ENCODE measurements at places on chromosomes 16 and 17. TPM values are rescaled to one million over a fixed set of nuclear protein-coding genes. Genes with fewer than 3 reads are reported as not detected.

MYOCD gene
- not detected for total RNA-seq

CLEC18B gene
- 2.4 TPM for total RNA-seq

ICAM2 gene
- under 0.01 TPM for total RNA-seq

CCL15 gene
- not detected for total RNA-seq

MED9 gene
- 7.9 TPM for total RNA-seq

SLC47A2 gene
- 0.34 TPM for total RNA-seq

DNAH9 gene
- 0.07 TPM for total RNA-seq

GRAPL gene
- not detected for total RNA-seq

VWA3A gene
- not detected for total RNA-seq

TMEM98 gene
- total RNA-seq, result 75.2 TPM

TEX19 gene
- not detected for total RNA-seq

RAB37 gene
- total RNA-seq, result 0.28 TPM

ZNF267 gene
- total RNA-seq, result 20.1 TPM

CLDN7 gene
- 453 TPM for total RNA-seq

PYDC1 gene
- not detected for total RNA-seq

TEX14 gene
- total RNA-seq, result not detected
